WERI-Rb-1 (cell line): ENCODE measurements at places on chromosomes 1 and 21.

- no peak for DNase-seq
These were observed 46.2 kb upstream of the BTG3 start for GRCh38 chr21:17658931-17659330.

GRCh38 chr1:12456979-12457378 is 161.0 kb downstream of the DHRS3 start:
- DNase-seq = no peak

DNA sequence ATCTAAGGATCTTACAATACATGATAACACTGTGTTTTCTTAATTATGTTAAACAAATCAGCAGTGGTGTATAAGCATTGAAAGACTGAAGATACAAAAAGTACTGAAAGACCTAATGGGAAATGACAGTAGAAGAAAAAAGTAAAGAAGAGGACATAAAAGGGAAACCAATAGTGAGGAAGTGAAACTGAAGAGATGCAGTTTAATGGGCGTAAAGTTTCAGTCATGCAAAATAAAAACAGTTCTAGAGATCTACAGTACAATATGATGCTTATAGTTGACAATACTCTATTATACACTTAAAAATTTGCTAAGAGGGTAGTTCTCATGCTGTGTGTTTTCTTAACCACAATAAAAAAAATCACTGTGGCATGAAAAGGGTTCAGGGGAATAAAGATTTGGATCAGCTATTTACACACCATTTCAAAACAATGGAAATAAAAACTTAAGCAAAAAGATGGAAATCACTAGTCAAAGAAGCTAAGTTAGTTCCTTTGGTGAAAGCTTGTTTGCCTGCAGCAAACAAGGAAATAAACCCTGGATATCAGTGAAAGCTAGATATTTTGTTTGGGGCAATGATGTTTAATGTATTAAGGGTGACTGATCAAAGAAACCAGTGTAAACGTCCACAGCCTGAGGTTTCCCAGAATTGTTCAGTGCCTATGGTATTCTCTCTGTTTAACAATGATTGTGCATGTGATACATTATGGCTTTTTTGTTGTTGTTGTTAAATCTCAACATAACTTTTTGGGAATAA is 1160.8 kb upstream of the ADGRL2 start:
- DNase-seq = no peak

- DNase-seq = peak; percentile 93
These were observed 483 bp downstream of the UBQLN4 start for GRCh38 chr1:156052862-156053767.

DNA sequence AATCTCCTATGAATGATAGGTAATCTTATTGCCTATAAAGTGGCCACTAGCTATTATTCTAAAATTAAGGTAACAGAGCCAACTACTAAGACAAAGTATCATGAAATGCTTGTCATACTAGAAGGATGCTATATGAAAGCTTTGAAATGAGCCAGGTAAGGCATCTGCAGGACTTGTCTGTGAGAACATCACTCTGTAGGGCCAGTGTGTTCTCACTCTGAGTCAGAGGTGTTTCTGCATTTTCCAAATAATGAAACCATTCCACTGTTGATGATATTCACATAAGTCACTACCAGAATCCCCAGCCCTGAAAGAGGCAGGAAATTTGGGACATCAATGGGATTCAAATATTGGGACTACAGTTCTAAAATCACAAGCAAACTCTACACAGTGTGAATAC is 25.8 kb upstream of the GBP5 start:
- no peak for DNase-seq

DNA sequence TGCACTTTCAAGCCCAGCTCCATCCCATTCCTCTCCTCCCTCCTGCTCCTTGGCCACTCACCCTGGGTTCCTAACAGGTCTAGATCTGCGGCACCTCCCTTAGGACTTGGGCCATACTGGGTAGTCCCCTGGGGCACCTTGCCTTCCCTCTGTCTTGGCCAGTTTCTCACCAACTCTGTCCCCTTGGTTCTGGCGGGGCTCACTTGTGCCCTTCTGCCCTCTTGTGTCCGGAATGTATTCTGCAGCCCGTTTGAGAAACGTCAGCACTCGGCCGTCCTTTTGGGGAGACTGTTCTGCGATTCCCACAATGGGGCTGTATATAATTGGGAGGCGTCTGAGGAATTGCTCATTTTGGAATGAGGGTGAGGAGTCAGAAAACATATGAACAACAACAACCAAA is 162.4 kb downstream of the ZSCAN20 start:
- DNase-seq = peak; percentile 29

DNA sequence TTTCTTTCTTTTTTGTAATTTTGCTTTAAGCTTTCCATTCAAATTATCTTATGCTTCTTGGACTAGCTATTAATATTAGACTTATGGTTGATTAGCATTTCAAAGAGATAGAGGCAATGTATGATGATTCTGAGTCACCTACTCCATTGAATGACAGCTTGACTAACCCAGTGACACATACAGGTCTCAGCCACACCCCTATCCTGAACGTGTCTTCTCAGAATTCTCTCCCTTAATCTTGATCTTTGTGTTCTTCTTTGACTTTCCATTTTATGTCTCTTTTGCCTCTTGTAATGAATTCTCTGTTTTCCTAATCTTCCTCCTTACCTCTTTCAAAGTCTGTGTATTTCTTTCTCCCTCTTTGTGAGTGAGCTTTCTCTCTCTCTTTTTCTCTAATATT is 241.1 kb downstream of the PDE4B start:
- DNase-seq = no peak

- no peak for DNase-seq
These were observed 95.3 kb downstream of the CASZ1 start for GRCh38 chr1:10701145-10701544.

DNA sequence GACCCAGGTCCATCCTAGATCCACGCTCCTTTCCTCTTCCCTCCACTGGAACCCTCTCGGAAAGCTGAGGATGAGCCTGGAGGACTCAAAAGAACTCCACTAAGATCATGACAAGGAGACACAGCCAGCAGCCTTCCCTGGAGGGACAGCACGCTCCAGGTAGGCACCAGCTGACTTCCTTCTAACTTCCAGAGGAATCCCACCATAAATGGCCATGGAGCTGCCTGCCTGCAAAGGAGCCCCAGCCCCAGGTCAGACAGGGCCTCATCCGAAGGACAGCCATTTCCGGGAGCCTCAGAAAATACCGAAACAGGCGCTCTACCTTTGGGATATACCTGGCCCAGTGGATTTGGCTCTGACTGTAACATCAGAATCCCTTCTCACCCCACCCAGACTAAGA is 4.1 kb downstream of the SH3BP5L start:
- no peak for DNase-seq
